ENCODE measurements at places on chromosomes 11 and 22. TPM values are rescaled to one million over a fixed set of nuclear protein-coding genes. Genes with fewer than 3 reads are reported as not detected.

ABCC8 gene
- total RNA-seq, result not detected

ZDHHC13 gene
- 28.1 TPM for total RNA-seq

SLC22A6 gene
- not detected for total RNA-seq

SPECC1L gene
- 41.9 TPM for total RNA-seq

APOBEC3B gene
- total RNA-seq, result 26.1 TPM

PLEKHA7 gene
- 20.7 TPM for total RNA-seq

OR56A1 gene
- not detected for total RNA-seq

LYVE1 gene
- total RNA-seq, result not detected

AMPD3 gene
- total RNA-seq, result 14.5 TPM

PNPLA5 gene
- total RNA-seq, result not detected
